Effector CD4-positive, alpha-beta T cell (primary cell): ENCODE measurements at places on chromosomes 3 and 15.

- DNase-seq = no peak
Measured at GRCh38 chr15:94631608-94632007, 400.2 kb downstream of the MCTP2 start.

- DNase-seq = no peak
Measured at GRCh38 chr15:90519688-90520087, 10.0 kb upstream of the CRTC3 start.

DNA sequence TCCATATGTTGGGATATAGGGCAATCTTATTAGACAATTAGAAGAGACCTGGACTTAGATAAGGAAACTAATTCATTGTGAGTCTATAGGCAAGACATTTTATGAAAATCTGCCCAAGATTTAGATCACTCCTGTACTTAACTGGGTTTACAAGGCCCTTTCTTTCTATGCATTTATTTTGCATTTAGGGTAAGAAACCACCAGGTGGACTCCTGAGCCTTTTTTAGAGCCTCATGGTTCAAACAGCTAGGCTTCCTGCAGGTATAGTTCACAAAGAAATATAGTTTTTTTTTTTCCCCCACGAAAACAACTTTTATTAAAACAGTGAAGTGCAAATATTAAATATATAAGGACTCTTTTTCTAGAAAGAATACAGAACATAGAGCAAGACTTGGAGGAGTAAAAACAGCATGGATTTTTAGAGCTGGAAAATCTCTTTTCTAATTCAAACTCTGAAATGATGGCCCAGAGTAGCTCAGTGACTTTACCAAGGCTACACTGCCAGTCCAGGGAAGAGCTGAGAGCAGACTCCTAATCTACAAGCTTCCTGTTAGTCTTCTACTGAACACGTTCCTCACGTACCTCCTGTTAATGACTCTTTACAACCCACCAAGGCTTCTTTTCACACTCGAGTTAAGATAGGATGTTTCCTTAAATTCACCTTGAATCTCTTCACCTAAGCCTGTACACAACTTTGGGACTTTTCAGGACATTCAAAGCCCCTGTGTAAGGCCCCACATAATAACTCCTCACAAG is 400.9 kb upstream of the ATP11B start:
- DNase-seq = no peak

DNA sequence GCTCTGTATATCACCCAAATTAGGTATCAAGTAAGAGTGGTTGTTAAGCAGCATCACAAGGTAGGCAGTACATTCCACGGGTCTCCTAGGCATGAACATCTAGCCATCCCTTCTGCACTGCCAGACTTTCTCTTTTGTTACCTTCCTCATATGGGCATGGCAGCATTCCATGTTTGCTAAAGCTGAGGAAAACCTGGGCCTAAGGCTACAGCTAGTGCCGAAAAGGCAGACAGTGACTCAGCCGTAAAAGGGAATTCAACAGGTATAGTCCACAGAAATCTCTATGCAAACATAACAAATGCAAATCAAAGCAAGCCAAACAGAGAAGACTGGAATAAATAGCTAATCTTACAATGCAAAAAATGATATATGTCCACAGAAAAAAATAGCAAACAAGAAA is 645.4 kb downstream of the ZBBX start:
- no peak for DNase-seq

DNA sequence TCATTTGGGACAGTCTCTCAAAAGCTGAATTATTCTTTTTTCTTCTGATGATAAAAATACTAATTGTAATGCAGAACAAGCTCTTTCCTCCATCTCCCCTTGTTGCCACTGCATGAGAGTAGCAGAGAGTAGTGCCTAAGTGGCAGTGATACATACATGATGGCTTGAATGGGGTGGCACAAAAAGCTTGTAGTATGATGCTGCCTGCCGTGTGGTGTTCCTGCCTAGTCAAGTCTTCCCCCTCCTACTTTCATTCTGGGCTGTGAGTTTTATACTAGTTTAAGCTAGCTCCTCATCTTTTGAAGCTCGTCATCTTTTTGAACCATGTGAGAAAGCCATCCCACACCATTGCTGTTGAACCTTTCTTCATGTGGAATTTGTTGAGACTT is 230.5 kb downstream of the NFKBIZ start:
- no peak for DNase-seq

GRCh38 chr3:50523279-50523811 is 19.9 kb upstream of the CACNA2D2 start:
- DNase-seq = no peak

DNA sequence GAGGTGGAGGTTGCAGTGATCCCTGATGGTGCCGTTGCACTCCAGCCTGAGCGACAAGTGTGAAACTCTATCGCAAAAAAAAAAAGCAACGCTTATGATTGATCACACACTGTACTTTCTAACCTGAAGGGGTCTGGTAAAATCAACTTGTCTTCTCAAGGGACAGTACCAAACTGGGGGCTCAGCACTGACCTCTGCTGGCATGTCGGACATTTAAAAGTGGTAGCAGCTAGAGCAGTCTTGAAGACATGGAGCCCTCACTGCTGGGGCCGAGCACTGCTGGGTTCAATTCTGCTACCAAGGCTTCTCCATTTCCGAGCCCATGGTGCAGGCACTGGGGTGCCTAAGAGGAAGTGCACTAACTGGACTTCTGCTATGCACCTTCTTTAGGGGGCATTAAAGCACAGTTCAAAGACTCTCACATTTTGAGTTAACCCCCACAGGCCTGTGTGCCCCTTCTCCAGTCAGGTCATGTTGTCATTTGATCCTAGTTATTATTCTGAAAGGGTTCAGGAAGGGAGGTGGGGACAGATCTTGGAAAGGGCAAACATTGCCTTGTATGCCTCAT is 26.4 kb upstream of the LAMP3 start:
- no peak for DNase-seq

- no peak for DNase-seq
Measured at GRCh38 chr3:139577346-139577745, 37.8 kb upstream of the RBP1 start.

DNA sequence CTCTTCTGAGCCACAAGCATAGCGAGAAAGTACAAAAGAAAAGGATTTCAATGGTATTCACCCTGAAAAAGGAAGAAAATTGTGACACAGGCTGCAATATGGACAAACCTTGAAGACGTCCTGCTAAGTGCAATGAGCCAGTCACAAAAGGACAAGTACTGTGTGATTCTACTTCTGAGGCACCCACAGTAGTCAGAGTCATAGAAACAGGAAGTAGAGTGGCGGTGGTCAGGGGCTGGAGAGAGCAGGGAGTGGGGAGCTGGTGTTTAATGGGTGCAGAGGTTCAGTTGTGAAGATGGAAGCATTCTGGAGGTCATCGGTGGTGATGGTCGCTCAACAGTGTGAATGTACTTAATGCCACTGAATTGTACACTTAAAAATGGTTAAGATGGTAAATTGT is 180.5 kb downstream of the APBA2 start:
- no peak for DNase-seq

DNA sequence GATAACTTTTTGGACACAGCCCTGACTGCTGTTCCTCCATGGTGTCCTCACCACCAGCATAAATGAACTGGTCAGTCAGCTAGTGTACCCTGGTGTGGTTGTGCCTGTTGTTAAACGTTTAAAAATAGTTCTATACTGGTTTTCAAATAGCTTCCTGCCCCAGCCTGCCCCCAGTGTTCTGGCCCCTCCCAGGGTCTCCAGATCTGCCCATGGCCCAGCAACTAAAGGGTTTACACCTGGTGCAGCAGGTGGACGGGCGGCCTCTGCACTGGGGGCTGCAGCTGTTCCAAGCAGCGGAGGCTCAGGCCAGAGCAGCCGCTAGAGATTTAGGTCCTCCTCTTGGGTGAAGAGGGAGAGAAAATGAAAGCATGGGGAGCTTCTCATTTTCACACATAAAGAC is 6.1 kb upstream of the NR2E3 start:
- no peak for DNase-seq

- no peak for DNase-seq
Measured at GRCh38 chr15:98653686-98654085, 5.3 kb downstream of the IGF1R start.

GRCh38 chr3:60133269-60134162 is 1083.7 kb upstream of the CFAP20DC start:
- DNase-seq = no peak

GRCh38 chr3:23341147-23341838 is 138.2 kb downstream of the UBE2E2 start:
- DNase-seq = no peak

DNA sequence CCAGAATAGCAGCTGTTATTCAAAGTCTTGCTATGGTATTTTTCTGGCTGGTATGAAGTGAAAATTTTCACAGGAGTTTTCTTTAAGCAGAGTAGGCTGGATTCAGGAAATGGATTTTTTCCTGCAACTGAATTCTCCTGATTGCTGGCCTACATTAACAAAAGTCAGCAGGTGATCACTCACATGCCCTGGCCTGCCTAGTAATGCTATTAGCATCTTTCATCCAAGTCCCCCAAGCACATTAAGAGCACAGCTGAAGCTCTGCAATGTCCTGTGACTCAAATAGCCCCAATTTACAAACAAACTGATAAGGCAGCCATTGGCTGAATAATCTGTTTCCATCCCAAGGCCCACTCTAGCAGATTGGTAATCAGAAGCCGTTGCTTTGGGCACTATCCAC is 688.3 kb upstream of the LMCD1 start:
- DNase-seq = no peak

GRCh38 chr3:118889691-118890090 is 145.0 kb downstream of the IGSF11 start:
- DNase-seq = no peak

- DNase-seq = no peak
Measured at GRCh38 chr3:130604806-130605205, 87.8 kb downstream of the COL6A6 start.

GRCh38 chr3:176579711-176580185 is 617.5 kb downstream of the TBL1XR1 start:
- no peak for DNase-seq

- no peak for DNase-seq
Measured at GRCh38 chr3:11820531-11821041, 26.1 kb downstream of the TAMM41 start.

DNA sequence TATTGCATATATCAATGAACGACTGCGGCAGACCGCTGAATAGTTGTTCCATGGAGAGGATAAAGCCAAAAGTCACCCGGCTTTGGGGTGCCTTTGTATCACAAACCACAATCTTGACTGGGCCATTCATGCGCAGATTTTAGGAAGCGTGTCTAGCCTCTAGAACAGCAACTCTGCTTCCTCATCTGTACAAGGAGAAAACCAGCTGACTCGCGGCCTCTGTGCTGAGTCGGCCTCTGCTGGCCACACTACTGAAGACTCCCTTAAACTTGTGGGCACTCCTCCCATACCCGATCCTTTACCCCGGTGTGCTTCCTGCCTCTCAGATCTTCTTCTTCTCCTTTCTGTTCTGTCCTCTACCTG is 872 bp downstream of the DLEC1 start:
- peak; percentile 47 for DNase-seq

DNA sequence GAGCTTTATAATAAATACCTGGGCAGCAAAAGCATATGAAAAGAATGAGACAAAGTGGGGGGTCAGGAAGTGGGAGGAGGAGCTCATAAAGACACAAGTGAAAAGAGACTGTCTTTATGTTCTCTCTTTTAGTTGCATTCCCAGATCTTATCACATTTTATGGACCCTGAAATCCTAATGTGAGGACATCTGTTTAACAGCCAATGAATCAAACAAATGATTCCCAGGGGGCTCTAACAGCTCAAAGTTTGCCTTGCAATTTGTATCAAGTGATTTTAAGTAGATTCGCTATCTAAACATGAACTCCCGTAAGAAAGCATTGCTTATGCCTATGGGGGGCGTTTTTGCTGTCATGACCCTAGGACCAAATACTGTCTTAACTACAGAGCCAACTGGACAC is 332.3 kb upstream of the CNTN4 start:
- DNase-seq = no peak

DNA sequence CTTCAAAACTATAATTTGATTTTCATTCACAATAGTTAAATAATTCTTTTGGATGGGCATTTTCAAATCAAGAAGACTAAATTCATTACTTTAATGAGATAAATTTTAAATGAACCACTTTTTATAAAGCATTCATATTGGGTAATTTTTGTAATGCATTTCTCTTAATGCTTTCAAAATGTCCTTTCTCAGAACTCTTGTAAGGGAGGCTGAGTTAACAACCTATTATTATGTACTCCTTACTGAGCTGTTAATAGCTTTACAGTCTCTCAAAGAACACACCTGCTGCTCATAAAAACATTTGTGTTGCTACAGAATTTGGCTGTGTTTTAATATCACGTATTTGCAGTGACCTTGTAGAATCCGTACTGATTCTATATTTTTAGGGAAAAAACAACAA is 334.0 kb upstream of the ARL6 start:
- no peak for DNase-seq

DNA sequence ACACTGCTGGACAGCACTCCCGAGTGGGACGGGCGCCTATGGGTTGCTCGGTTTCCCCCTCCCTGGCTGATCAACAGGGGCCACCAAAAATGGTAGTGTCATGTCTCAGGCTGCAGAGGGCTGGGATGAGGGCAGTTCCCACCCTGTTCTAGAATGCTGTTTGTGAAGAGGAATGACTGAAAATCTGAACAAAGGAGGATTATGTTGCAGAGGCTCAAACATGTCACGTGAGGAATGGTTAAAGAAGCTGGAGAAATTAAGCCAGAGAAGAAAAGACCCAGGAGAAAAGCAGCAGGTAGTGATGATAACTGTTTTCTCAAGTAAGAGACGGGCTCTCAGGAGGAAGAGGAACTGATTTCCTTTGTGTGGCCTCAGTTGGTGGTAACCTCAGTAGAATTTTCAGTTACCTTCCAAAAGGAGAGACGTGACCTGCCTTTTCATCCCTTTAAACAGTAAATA is 10.4 kb downstream of the SPG21 start:
- DNase-seq = no peak
